A549 treated with Mapracorat at 1 μM for 4 hours (cell line): ENCODE measurements at places on chromosomes 11 and 22. TPM values are rescaled to one million over a fixed set of nuclear protein-coding genes. Genes with fewer than 3 reads are reported as not detected.

Gene YAP1
- total RNA-seq, result 52.9 to 73.3 TPM (median 62.2 TPM) in 5 replicates

Gene SLC17A6
- total RNA-seq, result not detected in 5 replicates

Gene KRTAP5-8
- not detected in 5 replicates for total RNA-seq

Gene RNF215
- total RNA-seq, result 16.0 to 23.8 TPM (median 21.7 TPM) in 5 replicates

Gene TRIM29
- 19.3 to 24.1 TPM (median 22.6 TPM) in 5 replicates for total RNA-seq

Gene TMEM41B
- 18.6 to 24.4 TPM (median 20.7 TPM) in 5 replicates for total RNA-seq

Gene NRXN2
- 0.16 to 0.62 TPM (median 0.35 TPM) in 5 replicates for total RNA-seq

Gene SPATA19
- total RNA-seq, result not detected in 5 replicates

Gene INS
- total RNA-seq, result not detected in 5 replicates

Gene VSIG2
- total RNA-seq, result not detected in 5 replicates

Gene PDGFB
- total RNA-seq, result 3.3 to 4.1 TPM (median 3.7 TPM) in 5 replicates

Gene PKP3
- 24.1 to 42.6 TPM (median 38.1 TPM) in 5 replicates for total RNA-seq

Gene MMP27
- total RNA-seq, result not detected in 5 replicates

Gene MAPK1
- total RNA-seq, result 41.9 to 72.0 TPM (median 65.2 TPM) in 5 replicates

Gene C22orf31
- total RNA-seq, result not detected in 5 replicates

Gene TSGA10IP
- not detected in 5 replicates for total RNA-seq

Gene LARGE1
- total RNA-seq, result 3.5 to 4.6 TPM (median 4.0 TPM) in 5 replicates

Gene OR4A5
- not detected in 5 replicates for total RNA-seq

Gene DHCR7
- 39.2 to 52.6 TPM (median 48.3 TPM) in 5 replicates for total RNA-seq

Gene UPK3A
- total RNA-seq, result not detected in 5 replicates

Gene CBLIF
- not detected in 5 replicates for total RNA-seq

Gene PANX3
- not detected in 5 replicates for total RNA-seq

Gene HTR3A
- total RNA-seq, result not detected in 5 replicates

Gene GVQW3
- total RNA-seq, result 0.57 to 1.4 TPM (median 0.92 TPM) in 5 replicates

Gene TTLL8
- not detected in 5 replicates for total RNA-seq

Gene GRK2
- total RNA-seq, result 24.3 to 39.8 TPM (median 37.3 TPM) in 5 replicates

Gene IGSF9B
- 0.67 to 3.0 TPM (median 2.1 TPM) in 5 replicates for total RNA-seq

Gene MIF
- total RNA-seq, result 518 to 960 TPM (median 932 TPM) in 5 replicates

Gene C11orf91
- 1.4 to 2.0 TPM (median 1.5 TPM) in 5 replicates for total RNA-seq

Gene WEE1
- 19.7 to 24.5 TPM (median 22.2 TPM) in 5 replicates for total RNA-seq

Gene OR2D2
- total RNA-seq, result not detected in 5 replicates
